ENCODE measurements at places on chromosomes 3 and 15.

GRCh38 chr3:27716309-27716708, 5.8 kb downstream of the EOMES start:
- no peak for DNase-seq

DNA sequence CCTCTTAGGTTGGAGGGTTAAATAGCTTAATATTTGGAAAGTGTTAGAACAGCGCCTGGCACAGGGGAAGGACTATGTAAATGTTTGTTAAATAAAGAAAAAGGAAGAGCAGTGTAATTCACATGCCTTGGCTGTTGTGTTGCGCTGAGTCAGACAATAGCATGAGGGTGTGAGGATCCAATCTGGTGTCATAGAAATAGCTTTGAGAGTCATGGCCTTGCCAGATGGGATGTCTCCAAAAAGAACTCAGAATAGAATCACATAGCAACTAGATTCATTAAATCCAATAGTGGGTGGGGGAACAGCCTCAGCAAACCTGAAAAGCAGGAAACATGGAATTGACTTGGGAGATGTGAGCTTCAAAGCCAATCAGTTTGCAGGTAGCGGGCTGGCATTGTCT, 3.9 kb upstream of the RBSN start:
- DNase-seq, result no peak

- no peak for DNase-seq
Observed at GRCh38 chr3:155026999-155027591, 53.0 kb upstream of the MME start.

- DNase-seq, result no peak
Observed at GRCh38 chr3:46406443-46406787, 451 bp downstream of the CCR5AS start.

GRCh38 chr3:41688595-41689380, 273.1 kb downstream of the ULK4 start:
- no peak for DNase-seq

DNA sequence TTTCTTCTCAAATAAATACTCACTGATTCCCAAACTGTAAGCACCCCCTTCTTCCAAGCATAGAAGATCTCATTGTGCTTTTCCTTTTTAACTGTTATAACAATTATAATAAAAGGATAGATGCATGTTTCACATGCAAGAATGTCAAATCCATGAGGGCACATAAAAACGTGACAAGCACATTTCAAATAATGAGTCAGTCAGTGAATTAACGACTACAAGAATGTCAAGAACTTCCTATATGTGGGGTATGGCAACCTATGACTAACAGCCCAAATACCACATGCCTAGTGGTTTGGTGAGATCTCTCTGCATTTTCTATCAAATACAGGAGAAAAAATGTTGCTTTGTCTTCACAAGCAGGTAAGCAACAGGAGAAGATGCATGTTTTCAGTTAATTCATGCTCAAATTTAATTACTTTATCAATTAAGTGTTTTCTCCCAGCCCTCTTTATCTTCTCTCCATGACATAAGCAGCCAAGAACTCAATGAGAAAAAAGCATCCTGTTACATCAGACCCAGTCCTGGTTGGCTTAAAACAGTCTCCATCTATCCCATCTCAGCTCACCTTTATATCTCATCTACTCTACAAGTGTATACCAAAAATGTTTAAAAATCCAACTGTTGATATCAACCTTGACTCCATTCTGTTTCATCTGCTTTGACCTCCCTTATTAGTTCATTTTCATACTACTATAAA, 181.5 kb upstream of the LMCD1 start:
- no peak for DNase-seq

DNA sequence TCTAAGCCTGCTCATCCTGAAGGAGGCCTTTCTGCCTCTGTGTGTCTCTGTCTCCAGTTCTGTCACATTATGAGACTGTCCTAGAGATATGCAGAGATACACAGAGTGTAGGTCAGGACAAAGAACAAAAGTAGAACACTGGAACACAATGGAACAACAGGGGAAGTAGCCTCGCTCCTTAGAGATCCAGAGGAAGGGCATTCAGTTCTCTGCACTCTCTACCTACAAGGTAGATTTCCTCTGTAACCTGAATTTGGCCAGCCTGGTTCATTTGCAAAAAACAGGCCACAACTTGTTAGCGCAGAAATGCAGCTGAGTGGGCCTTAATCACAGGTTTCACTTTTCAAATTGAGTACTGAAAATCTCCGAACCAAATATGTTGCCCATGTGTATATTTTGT, 19.4 kb downstream of the NEK10 start:
- no peak for DNase-seq

GRCh38 chr3:172044833-172045585, 5.6 kb downstream of the FNDC3B start:
- no peak for DNase-seq

DNA sequence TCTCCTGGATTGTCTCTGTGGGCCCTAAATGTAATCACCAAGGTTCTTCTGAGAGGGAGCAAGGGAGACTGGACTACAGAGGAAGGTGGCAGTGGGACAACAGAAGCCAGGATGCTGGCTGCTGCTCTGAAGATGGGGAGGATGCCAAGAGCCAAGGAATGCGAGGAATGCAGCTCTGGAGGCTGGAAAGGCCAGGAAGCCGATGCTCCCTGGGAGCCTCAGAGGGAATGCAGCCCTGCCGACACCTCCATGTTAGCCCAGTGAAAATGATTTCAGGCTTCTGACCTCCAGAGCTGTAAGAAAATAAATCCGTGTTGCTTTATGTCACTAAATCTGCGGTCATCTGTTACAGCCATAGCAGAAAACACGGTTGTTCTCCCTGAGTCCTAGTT, 44.1 kb downstream of the UMPS start:
- no peak for DNase-seq

DNA sequence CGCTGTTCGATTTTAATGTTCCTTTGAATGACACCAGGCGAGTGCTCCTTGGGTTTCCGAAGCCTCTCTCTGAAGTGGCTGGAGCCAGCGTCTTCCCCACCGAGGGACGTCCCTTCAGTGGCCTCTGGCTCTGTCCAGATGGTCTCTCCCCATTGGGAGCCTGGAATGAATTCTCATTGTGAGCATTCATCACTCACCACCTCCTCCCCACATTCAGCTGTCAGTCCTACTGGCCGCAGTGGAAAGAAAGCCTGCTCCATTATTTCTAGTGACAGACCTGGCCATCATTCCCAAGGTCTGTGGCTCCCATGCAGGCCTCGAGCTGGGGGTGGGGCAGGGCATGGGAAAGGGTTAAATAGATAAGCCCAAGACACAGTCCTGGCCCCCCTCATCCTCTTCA, 35.2 kb downstream of the ZNF710 start:
- DNase-seq, result no peak

DNA sequence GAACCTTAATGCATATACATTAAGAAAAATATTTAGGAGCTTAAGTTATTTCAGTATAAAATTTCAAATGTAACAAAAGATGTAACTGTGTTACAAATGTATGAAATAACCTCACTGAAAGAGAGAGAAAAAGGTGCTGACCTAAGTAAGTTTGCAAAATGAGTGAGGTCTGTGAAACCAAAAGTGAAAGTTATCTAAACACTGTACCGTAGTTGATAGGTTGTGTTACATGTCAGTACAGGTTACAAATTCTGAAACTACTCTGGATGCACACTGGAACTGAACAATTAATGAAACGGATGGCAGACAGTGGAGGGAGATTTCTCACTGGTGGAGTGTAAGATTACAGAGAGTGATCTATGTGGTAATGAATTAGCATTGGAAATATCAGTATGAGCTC, 420.7 kb downstream of the ZNF385D start:
- no peak for DNase-seq
